Smooth muscle cell of the pulmonary artery (primary cell): ENCODE measurements at places on chromosomes 7 and 10. TPM values are rescaled to one million over a fixed set of nuclear protein-coding genes. Genes with fewer than 3 reads are reported as not detected.

Gene FAM13C
- 5.0 and 7.3 TPM in 2 replicates for total RNA-seq

Gene RP9
- total RNA-seq: 4.4 and 9.1 TPM in 2 replicates

Gene TMEM184A
- total RNA-seq: 0.03 and 0.13 TPM in 2 replicates

Gene TCF7L2
- 3.7 and 6.2 TPM in 2 replicates for total RNA-seq

Gene RELN
- 86.7 and 200 TPM in 2 replicates for total RNA-seq

Gene CCAR1
- 26.2 and 27.8 TPM in 2 replicates for total RNA-seq

Gene SRRM3
- 0.03 and 0.26 TPM in 2 replicates for total RNA-seq

Gene CYP26A1
- total RNA-seq: not detected in 2 replicates

Gene DNAJC12
- 1.3 and 4.8 TPM in 2 replicates for total RNA-seq

Gene ST8SIA6
- 0.13 TPM in 1 of 2 replicates, not detected in the other for total RNA-seq

Gene PLXDC2
- 12.7 and 22.9 TPM in 2 replicates for total RNA-seq

Gene TDRD1
- total RNA-seq: 0.13 and 1.2 TPM in 2 replicates

Gene BICC1
- 78.2 and 124 TPM in 2 replicates for total RNA-seq

Gene UBE2D4
- 14.6 and 23.3 TPM in 2 replicates for total RNA-seq

Gene EPHB6
- total RNA-seq: 1.7 and 18.4 TPM in 2 replicates

Gene TSPAN12
- total RNA-seq: 1.9 and 5.2 TPM in 2 replicates

Gene NAT16
- not detected in 2 replicates for total RNA-seq

Gene ANKRD30A
- not detected in 2 replicates for total RNA-seq

Gene ZNF727
- 0.07 and 0.10 TPM in 2 replicates for total RNA-seq

Gene CALU
- total RNA-seq: 911 and 1,126 TPM in 2 replicates

Gene GARIN1A
- 1.3 and 1.4 TPM in 2 replicates for total RNA-seq

Gene TMEM176A
- not detected in 2 replicates for total RNA-seq

Gene C10orf143
- total RNA-seq: 0.13 and 0.30 TPM in 2 replicates

Gene RPEL1
- total RNA-seq: 0.07 TPM in 1 of 2 replicates, not detected in the other

Gene CCDC172
- total RNA-seq: not detected in 2 replicates

Gene NFE2L3
- total RNA-seq: 0.98 and 3.0 TPM in 2 replicates

Gene ZNF488
- 0.13 TPM in 1 of 2 replicates, not detected in the other for total RNA-seq

Gene ITGB8
- 95.7 and 171 TPM in 2 replicates for total RNA-seq

Gene CCL24
- not detected in 2 replicates for total RNA-seq

Gene OR9A2
- total RNA-seq: 0.13 TPM in 1 of 2 replicates, not detected in the other

Gene CAV2
- total RNA-seq: 141 and 186 TPM in 2 replicates

Gene SEMA3D
- 11.8 and 22.5 TPM in 2 replicates for total RNA-seq

Gene ERVW-1
- not detected in 2 replicates for total RNA-seq

Gene CCL26
- total RNA-seq: 0.36 and 1.8 TPM in 2 replicates

Gene VSTM2A
- total RNA-seq: not detected in 2 replicates

Gene AKR1C4
- total RNA-seq: not detected in 2 replicates

Gene PIK3AP1
- 0.13 TPM in 1 of 2 replicates, not detected in the other for total RNA-seq

Gene GPR141
- total RNA-seq: not detected in 2 replicates

Gene NRAP
- total RNA-seq: under 0.01 TPM in 1 of 2 replicates, not detected in the other
